NCI-H1694 (cell line): ENCODE measurements at places on chromosomes 11 and 22.

- DNase-seq = peak; percentile 52
Observed at GRCh38 chr22:43343262-43343669, at the start of gene SCUBE1. TSS of gene SCUBE1 (minus strand) at chr22:43343372. CDS start at chr22:43343261, 111 bp downstream.

- DNase-seq = no peak
Observed at GRCh38 chr11:2316169-2316962, 14.6 kb downstream of the TSPAN32 start.

DNA sequence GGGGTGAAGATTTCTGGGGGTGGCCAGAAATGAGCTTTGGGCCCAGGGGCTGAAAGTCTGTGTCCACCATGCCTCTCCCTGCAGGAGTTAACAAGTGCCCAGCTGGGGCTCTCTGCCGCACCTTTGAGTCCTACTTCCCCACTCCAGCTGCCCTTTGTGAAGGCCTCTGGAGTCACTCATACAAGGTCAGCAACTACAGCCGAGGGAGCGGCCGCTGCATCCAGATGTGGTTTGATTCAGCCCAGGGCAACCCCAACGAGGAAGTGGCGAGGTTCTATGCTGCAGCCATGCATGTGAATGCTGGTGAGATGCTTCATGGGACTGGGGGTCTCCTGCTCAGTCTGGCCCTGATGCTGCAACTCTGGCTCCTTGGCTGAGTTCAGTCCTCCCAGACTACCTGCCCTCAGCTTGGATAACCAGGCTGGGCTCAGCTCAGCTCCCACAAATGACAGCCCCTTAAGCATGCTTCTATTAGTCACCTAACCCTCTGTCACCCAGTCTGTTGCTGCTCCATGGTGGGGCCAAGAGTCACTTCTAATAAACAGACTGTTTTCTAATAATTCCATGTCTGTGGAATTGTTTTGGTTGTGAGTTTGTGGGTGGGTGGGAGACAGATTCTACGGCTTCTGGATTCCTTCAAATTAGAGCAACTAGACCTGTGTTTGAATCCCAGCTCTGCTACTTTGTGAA is 3.0 kb upstream of the INPPL1 start:
- no peak for DNase-seq

DNA sequence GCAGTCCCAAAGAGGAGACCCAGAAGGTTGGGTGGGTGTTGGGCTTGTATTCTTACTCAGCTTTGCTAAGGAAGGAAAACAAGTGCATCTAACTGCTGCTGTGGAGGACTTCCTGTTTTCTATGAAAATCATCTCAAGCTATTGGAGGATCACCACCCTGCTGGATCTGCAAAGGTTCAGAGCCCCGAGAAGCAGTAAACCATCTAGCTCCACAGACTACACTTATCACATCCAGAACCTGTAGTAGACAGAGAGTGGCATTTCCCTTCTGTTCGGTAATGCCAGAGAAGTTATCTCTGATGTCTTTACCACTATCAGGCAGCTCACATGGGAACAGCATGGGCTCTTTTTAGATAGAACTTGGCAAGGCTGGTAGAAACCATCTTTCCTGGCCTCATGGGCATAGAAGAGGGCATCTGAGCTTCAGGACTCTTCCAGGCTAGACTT is 21.7 kb downstream of the KCNJ1 start:
- no peak for DNase-seq
